Vagina (tissue), 2 donors: ENCODE measurements at places on chromosomes 7 and 10. TPM values are rescaled to one million over a fixed set of nuclear protein-coding genes. Genes with fewer than 3 reads are reported as not detected.
A peak's percentile ranks its signal among the peaks of the same experiment; 100 is the strongest.

The IL2RA gene
- total RNA-seq, result not detected

The OR13A1 gene
- not detected for total RNA-seq

The OR2A42 gene
- total RNA-seq, result not detected

The IFIT1B gene
- total RNA-seq, result not detected

The AEBP1 gene
- 321 TPM for total RNA-seq

The TRDMT1 gene
- 6.1 TPM for total RNA-seq

The PON3 gene
- 3.9 TPM for total RNA-seq

The ZNF239 gene
- 3.2 TPM for total RNA-seq

The VGF gene
- total RNA-seq, result 1.2 TPM

The SLC39A12 gene
- total RNA-seq, result not detected

GRCh38 chr7:156609010-156609877 lies 31.3 kb upstream of the RNF32 start:
- DNase-seq, result no peak
- H3K4me3 ChIP-seq, result no peak overlapping the region
- H3K27me3 ChIP-seq, result no peaks in the 10 kb centered on the region
- peaks cover 7% of the 10 kb centered on the region for H3K4me1 ChIP-seq

GRCh38 chr10:88232983-88233543 lies 350.1 kb downstream of the RNLS start:
- no peak for DNase-seq
- no peak overlapping the region for H3K4me3 ChIP-seq
- H3K4me1 ChIP-seq, result peaks cover 20% of the 10 kb centered on the region
- no peaks in the 10 kb centered on the region for H3K27me3 ChIP-seq
- no peaks in the 10 kb centered on the region for H3K36me3 ChIP-seq
- H3K27ac ChIP-seq, result peak overlapping the region; percentile 39

GRCh38 chr10:370449-370825 lies 235.2 kb downstream of the ZMYND11 start:
- H3K4me1 ChIP-seq, result peaks cover 15% of the 10 kb centered on the region
- H3K4me3 ChIP-seq, result no peak overlapping the region
- no peak overlapping the region for H3K27ac ChIP-seq

GRCh38 chr10:108469940-108470339 lies 1305.4 kb upstream of the SORCS1 start:
- no peak overlapping the region for H3K4me3 ChIP-seq
- H3K27ac ChIP-seq, result no peak overlapping the region
- H3K27me3 ChIP-seq, result no peaks in the 10 kb centered on the region
- no peaks in the 10 kb centered on the region for H3K36me3 ChIP-seq
- DNase-seq, result no peak

- no peak for DNase-seq
- H3K36me3 ChIP-seq, result no peaks in the 10 kb centered on the region
- H3K27me3 ChIP-seq, result no peaks in the 10 kb centered on the region
- no peaks in the 10 kb centered on the region for H3K4me1 ChIP-seq
Observed at GRCh38 chr7:158275711-158276413, 311.8 kb downstream of the PTPRN2 start.

GRCh38 chr10:31700181-31700611 lies 228.4 kb downstream of the ARHGAP12 start:
- H3K27me3 ChIP-seq, result no peaks in the 10 kb centered on the region
- peak overlapping the region; percentile 94 for H3K27ac ChIP-seq
- H3K36me3 ChIP-seq, result no peaks in the 10 kb centered on the region
- no peak overlapping the region for H3K4me3 ChIP-seq
- peaks cover 69% of the 10 kb centered on the region for H3K4me1 ChIP-seq

DNA sequence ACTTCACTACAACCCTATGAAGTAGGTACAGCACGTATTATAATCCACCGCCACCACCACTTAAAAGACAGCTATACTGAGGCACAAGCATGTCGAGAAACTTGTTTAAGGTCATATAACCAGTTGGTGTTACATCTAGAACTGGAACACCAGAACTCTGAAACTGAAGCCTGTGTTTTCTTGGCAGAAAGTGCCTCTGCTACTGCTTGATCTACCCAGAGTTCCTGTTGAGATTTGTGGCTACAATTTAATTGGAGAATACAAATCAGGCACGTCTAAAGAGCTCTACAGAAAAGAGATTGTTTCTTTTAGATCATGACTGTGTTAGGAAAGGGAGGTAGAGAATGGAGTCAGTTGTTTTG lies 4.3 kb upstream of the ADD3 start:
- H3K4me3 ChIP-seq, result no peak overlapping the region
- no peak overlapping the region for H3K27ac ChIP-seq
- H3K27me3 ChIP-seq, result no peaks in the 10 kb centered on the region
- DNase-seq, result no peak

GRCh38 chr7:159031750-159032149 lies 112.9 kb downstream of the VIPR2 start:
- no peaks in the 10 kb centered on the region for H3K36me3 ChIP-seq
- peaks cover 32% of the 10 kb centered on the region for H3K4me1 ChIP-seq
- peak overlapping the region; percentile 39 for H3K4me3 ChIP-seq
- H3K27me3 ChIP-seq, result no peaks in the 10 kb centered on the region
- peak overlapping the region; percentile 82 for H3K27ac ChIP-seq

- H3K27me3 ChIP-seq, result no peaks in the 10 kb centered on the region
- DNase-seq, result no peak
- no peak overlapping the region for H3K4me3 ChIP-seq
Observed at GRCh38 chr10:30188101-30188500, 128.7 kb upstream of the JCAD start.

GRCh38 chr7:15626041-15626440 lies 60.4 kb downstream of the MEOX2 start:
- DNase-seq, result no peak
- peaks cover 3% of the 10 kb centered on the region for H3K4me1 ChIP-seq
- H3K27me3 ChIP-seq, result no peaks in the 10 kb centered on the region
- no peak overlapping the region for H3K4me3 ChIP-seq
